ENCODE measurements at places on chromosomes 2 and 18.

DNA sequence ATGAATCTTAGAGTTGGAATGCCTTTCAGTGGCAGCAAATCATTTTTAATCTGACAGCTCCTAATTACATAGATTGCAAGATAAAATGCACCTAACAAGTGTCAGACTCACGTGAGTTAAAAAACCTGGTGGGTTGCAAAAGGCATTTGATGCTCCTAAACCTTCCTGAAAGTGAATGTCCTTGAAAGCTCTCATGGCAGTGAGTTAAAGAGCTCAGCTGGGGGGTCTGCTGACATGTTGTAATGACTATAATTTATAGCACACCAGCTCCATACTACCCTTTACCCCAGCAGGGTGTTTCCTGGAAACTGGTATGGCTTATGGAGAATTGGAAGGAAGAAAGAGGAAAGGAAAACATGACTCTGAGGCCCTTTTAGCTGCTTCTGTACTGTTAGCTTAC lies 91.9 kb upstream of the CAVIN2 start:
- no peak for DNase-seq

GRCh38 chr2:53508667-53509066 lies 258.9 kb upstream of the CHAC2 start:
- no peak for DNase-seq

DNA sequence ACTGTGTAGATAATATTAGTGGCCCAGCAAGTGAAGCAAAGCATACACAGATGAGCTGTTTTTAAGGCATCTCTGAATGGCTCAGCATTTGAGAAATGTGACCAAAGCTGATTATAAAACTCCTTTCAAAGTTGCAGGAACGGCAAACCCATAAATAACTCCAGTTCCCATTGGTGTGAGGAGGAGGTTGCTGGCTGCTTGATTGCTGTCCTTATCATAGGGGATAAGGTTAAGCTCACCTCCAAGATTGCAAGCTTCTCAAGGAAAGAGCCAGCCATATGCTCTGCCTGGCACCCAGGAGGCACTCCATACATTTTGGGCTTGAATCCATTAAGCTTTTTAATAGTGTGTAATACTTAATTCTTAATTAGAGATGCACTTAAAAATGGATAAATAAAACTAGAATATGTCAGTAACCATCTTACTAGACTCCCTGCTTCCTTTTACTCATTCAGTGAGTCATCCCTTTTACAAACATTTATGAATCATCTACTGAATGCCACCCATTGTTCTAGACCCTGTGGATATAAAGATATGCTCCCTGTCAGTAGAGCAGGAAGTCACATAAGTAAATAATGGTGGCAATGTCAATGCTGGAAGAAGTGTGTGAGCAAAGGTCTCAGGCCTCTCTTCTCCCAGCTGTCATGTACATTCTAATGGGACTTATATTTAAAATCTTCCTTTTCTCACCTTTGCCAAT lies 99.3 kb downstream of the SPATS2L start:
- DNase-seq = no peak

DNA sequence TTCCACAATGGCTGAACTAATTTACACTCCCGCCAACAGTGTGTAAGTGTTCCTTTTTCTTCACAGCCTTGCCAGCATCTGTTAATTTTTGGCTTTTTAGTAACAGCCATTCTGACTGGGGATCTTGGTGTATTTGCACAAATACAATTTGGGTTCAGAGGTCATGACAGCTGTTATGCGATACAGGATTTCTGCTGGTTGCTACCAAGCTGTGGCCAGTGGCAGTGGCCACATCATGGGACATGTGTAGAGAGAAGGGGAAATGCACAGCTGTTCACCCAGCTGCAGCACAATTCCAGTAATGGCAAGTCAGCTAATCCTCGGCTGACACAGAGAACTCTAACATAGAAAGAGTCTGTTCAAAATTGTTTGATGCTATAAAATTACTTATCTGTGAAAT lies 21.0 kb upstream of the SELENOI start:
- no peak for DNase-seq

DNA sequence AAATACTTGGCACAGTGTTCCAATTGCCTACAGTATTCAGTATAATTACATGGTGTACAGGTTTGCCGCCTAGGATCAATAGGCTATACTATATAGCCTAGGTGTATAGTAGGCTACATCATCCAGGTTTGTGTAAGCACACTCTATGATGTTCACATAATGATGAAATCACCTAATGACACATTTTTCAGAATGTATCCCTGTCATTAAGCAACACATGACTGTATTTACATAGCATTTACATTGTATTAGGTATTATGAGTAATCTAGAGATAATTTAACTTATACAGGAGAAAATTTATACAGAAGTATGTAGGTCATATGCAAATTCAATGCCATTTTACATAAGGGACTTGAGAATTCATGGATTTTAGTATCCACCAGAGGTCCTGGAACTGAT lies 35.4 kb downstream of the SCN7A start:
- DNase-seq = no peak

DNA sequence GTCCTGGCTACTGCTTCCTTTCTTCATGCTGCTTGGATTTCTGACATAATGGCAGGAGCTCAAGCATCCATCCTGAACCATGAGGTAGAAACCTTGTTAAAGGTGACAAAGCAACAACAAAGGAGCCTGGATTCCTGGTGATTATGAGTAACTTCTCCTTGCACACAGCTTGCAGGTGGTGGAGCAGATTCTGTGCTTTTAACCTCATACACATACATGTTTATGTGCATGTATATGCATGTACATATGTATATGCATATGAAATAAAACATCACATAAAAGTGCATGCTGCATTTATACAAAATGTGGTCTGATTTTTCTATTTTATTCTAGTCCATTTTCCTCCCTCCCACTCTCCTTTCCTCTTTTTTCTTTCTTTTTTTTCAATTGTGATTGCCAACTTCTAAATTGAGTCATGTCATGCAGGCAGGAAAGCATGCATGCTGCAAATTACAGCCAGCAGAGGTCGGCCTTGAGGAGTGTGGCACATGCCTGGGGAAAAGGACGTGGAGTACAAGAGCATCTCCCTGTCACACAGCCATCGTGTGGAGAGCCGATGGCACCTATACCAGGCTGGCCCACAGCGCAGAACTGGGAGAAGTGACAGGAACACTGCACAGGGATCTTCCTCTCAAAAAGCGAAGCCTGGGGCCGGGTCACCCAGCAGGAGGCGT lies 17.9 kb downstream of the LCT start:
- peak; percentile 37 for DNase-seq

DNA sequence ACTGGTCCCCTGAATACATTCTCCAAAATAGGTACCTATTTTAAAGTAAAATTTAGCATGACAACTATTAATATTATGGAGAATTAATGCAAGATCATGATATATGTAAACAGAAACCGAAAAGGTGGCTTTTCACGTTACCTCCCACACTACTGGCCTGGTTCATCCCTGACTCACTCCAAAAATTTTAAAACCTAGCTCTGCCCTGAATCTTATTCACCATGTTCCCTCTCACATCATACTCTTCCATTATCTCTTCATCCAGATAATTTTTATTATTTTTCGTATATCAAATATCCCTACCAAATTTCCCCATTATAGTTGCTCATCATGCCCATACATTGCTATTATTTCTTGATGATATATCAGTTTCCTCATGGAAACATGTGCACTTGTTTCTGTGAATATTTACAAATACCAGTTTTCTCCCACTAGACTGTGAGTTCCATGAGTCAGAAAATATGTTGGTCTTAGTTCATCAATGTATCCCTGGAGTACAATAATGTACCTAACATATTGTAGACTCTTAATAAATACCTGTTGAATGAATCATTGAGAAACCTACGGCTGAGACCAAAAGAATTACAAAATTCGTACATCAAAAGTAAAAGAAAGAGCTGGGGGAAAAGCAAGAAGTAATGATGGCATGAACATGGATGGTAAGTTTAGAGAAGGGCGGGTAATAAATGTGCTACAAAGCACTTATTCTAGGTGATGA lies 360.1 kb upstream of the CHAC2 start:
- DNase-seq = no peak

DNA sequence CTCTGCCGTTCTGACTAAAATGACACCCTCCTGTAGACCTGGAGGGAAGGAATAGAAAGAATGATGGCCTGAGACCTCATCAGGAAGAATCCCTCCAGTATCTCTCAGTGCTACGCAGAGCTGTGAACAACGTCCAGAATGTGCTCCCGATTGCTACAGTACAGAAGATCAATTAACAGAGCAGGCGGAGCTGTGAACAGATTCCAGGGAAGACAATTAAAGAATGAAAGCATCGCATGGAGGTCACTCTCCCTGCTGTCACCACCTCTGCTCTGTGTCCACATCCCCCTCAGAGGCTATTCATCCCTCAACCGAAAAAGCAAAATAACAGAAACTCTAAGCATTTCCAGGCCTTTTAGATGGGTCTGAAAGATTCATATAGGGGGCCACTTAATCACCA lies 481.0 kb downstream of the EIPR1 start:
- no peak for DNase-seq

GRCh38 chr2:225013425-225014365 lies 28.6 kb downstream of the DOCK10 start:
- no peak for DNase-seq

DNA sequence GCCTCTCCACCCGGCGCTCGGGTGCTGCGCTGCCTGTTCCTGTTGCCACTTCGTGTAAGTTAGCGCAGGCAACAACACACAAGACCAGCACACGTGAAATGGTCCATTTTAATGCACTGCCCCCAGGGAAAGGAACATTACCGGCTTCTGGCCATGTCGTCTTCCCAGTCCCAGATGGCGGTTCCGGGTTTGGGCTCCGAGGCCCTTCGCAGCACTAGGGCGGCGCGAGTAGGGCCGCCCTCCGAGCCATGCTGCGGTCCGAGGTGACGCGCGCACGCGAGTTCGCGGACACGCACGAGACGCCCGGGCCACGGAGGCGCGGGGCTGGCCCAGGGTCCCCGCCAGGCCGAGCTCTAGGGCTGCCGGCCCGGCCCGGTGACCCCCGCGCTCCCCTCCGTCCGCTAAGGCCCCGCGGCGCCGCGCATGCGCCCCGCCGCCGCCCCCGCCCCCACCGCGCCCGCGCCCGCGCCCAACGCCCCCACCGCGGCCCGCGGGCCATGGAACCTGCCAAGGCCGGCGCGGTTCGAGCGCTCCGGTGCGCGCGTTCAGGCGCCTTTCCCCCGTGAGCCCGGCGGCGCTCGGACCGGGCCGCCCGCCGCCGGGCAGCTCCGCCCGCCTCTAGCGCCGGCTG lies 367 bp upstream of the ZNF236 start:
- DNase-seq = peak; percentile 35

GRCh38 chr2:69053416-69053965 lies 40.5 kb downstream of the ANTXR1 start:
- no peak for DNase-seq

GRCh38 chr2:159521272-159521671 lies 95.1 kb downstream of the BAZ2B start:
- DNase-seq = no peak

DNA sequence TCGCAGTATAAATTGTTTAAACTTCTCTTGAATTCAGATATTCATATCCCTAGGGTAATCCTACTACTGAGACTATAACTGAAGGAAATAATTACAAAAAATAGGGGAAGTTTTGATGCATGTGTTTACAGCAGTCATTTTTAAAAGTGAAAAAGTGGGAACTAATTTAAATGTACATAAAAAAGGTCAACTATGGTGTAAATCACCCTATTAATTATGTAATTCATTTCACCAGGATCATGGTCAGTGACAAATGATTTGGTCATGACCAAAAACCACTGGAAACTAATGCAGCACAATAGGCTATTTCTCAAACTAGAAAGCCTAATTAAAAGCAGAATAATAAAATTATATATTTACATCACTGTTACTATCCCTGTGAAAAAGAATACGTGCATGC lies 5.0 kb upstream of the CNGA3 start:
- DNase-seq = no peak

GRCh38 chr2:64402876-64403275 lies 51.1 kb upstream of the LGALSL start:
- DNase-seq = no peak

- DNase-seq = no peak
Observed at GRCh38 chr2:190197143-190197720, 122.4 kb downstream of the HIBCH start.

- DNase-seq = no peak
Observed at GRCh38 chr18:27860701-27861107, 316.2 kb downstream of the CDH2 start.

- DNase-seq = no peak
Observed at GRCh38 chr18:13492314-13492713, 234.0 kb downstream of the FAM210A start.

DNA sequence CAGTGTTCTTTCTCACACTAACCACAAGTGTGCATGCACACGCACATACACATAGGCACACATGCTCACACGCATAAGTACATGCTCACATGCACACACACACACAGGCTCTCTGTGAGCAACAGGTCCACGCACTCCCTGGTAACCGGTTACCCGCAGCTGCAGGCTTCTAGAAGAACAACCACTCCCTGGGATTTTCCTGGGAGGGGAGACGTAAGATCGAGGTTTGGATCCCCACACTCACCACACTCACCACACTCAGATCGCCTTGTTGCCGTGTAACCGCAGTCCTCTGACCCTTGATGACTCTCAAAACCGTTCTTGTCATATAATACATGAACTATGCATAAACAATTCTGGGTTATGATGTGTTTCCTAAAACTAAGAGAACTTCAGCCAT lies 42.2 kb downstream of the TTC32 start:
- no peak for DNase-seq

- no peak for DNase-seq
Observed at GRCh38 chr18:74791501-74792194, 194.0 kb downstream of the ZNF407 start.

DNA sequence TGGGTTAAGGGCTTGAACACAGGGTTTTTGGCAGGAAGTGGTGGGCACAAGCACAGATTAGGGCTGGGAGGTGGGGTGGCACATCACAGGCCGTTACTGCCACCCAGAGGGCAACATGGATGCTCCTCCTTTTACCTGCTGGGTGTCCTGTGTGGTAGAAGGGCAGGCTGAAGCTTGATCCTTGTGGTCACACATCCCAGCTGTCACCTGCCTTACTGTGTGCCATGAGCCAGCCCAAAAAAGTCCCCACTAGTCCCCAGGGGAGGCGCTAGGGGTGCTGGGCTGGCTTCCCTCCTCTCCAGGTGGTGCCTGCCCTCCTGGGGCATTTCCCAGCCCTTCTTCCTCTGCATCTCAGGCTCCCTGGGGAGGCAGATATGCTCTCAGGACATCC lies 50.5 kb upstream of the ALPP start:
- no peak for DNase-seq

DNA sequence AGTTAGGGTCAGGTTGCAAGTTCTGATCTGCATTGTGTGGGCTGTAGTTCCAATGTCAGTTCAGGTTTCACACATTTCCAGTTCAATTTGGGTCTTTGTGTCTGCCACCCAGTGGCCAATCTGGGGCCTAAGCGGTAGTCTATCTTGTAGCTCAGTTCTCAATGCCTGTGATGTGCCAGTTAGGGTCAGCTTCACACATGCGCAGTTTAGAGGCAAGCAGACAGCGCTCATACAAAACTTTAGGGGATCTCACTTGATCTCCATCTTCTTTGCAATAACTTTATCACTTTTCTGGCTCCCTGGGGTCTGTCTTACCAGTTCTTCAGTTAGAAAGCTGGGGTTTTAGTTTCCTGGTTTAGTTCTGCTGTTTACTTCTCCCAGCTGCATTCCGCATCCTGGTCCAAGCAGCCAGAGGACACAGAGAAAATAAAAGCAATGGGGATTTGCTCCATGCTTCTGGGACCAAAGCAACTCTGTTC lies 11.0 kb upstream of the ZNF24 start:
- peak; percentile 37 for DNase-seq

All from stimulated activated CD8-positive, alpha-beta memory T cell treated with anti-CD3 and anti-CD28 coated beads, Interleukin-4, amount 100 ng/mL, for 24 hours (primary cell).